CD4-positive, alpha-beta T cell treated with Interleukin-17A for 1 hour (primary cell): ENCODE measurements at places on chromosomes 2 and 18.

DNA sequence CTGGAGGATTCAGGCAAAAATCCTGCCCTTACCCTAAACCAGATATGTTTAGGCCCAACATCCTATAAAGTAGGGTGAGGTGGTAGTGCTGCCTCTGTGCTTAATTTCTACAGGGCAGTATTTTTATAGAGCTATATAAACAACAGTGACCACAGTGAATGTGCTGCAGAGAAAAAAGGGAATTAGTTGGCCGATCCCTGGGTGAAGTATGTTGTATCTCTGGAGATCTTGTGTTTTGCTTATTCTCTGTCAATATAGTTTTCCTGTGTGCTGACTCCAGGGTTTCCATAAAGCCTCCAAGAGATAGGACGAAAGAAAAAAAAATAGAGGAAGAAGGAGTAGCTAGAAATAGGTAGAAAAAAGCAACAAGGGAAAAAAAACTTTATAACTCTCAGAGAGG is 88.9 kb upstream of the THOC1 start:
- DNase-seq = no peak

GRCh38 chr2:131152074-131152473 is 46.9 kb downstream of the PLEKHB2 start:
- DNase-seq = no peak

DNA sequence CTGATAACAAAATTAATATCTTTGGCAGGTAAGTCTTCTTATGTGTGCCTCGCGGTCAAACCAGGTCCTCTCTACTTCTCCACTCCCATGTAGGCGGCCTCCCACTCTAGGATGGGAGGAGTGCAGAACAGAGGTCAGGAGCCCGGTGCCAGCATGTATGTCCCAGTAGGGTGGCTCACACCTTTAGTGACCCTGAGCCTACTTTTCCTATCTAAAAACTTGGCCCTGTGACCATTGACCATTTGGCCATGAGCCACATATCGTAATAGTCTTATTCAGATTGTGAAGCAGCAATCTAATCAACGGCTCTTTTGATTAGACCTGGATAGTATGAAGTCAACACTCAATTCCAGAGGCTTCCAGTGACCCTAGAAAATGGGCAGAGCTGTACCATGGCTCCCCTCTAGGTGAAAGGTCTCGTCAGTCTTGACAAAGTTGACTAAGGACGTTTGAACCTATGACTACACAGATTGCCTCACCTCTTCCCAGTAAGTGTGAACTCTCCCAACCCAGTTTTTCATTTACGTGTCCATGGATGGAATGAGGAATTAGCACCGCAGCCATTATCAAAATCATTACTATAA is 17.1 kb upstream of the FABP1 start:
- no peak for DNase-seq

- DNase-seq = peak; percentile 42
Observed at GRCh38 chr2:85851253-85852151, 37.3 kb downstream of the ST3GAL5 start.

- DNase-seq = no peak
Observed at GRCh38 chr2:168587307-168587706, 131.2 kb downstream of the CERS6 start.

- DNase-seq = no peak
Observed at GRCh38 chr2:197010200-197011020, 83.9 kb upstream of the PGAP1 start.

GRCh38 chr2:180983468-180984242 is 3.2 kb downstream of the UBE2E3 start:
- peak; percentile 61 for DNase-seq

DNA sequence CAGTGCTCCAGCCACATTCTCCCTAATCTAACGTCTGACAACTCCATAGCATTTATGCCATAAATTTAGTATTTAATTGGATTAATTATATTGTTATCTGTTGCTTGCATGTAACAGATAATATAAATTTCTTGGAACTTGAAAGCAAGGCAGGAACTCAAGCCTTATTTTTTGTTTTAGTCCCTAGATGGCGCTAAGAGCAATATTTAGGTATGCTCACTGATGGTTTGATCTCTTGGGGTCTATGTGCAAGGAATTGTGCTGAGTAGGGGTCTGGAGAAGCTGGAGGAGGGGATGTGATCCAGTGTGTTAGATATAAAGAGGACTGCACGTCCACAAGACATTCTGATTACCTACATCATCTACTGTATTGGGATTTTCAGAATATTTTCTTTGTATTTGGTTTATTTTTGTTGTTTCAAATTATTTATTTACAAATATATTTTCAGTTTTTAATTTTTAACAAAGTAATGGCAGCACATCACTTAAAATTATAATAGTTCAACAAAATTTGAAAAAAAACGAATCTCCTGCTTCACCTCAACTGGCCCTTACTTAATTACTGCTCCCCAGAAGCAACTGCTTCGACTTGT is 32.8 kb downstream of the KATNAL2 start:
- DNase-seq = peak; percentile 14

DNA sequence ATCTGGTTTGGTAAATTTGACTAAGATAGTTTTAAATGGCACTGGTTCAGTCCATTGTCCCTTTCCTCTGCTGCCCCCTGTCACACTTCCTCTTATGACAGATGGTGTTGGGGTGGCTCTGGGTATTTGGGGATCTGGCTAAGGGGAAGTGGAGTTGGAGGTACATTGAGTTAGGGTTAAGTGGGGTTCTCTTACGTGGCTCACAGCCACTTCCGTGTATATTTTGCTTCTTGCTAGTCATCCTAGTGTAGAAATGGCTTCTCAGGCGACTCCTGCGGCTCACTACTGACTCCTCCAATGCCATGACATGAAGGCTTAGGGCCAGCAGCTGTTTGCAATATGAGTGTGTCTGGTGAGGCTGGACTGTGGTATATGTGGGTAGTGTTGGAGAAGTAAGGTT is 187.0 kb downstream of the HAUS1 start:
- peak; percentile 10 for DNase-seq

- DNase-seq = no peak
Observed at GRCh38 chr2:97737421-97738178, 24.2 kb downstream of the ZAP70 start.
